ENCODE measurements at places on chromosomes 4 and X.

- peak; percentile 48 for DNase-seq
These were observed 10.3 kb downstream of the CYP4V2 start for GRCh38 chr4:186201535-186202230.

- DNase-seq, result no peak
These were observed 407.9 kb upstream of the TENM3 start for GRCh38 chr4:181835348-181835747.

- DNase-seq, result no peak
These were observed 670 bp downstream of the PAPSS1 start for GRCh38 chr4:107719207-107719921.

DNA sequence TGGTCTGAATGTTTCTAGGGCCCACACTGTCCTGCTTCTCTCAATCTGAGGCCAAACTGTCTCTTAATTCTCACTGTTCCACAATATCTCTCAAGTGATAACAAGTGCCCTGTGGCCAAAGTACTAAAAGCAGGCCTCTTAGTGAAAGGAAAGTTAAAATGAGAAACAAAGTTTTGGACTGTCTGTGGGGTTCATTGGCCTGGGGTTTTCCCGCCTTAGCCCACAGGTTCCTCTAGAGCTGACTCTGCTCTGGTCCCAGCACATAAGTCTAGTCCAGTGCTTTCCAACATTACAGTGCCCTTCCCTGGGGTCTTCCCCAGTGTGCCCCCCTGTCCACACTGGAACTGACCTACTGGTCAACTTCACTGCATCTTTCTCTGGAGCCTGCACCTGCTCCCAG is 6.3 kb downstream of the MAGEB1 start:
- no peak for DNase-seq

GRCh38 chrX:129403974-129404669 is 119.2 kb downstream of the SMARCA1 start:
- DNase-seq, result no peak

- DNase-seq, result no peak
These were observed 85.5 kb downstream of the DRD5 start for GRCh38 chr4:9866931-9867330.

GRCh38 chr4:76856243-76857073 is 41.5 kb downstream of the SOWAHB start:
- no peak for DNase-seq

DNA sequence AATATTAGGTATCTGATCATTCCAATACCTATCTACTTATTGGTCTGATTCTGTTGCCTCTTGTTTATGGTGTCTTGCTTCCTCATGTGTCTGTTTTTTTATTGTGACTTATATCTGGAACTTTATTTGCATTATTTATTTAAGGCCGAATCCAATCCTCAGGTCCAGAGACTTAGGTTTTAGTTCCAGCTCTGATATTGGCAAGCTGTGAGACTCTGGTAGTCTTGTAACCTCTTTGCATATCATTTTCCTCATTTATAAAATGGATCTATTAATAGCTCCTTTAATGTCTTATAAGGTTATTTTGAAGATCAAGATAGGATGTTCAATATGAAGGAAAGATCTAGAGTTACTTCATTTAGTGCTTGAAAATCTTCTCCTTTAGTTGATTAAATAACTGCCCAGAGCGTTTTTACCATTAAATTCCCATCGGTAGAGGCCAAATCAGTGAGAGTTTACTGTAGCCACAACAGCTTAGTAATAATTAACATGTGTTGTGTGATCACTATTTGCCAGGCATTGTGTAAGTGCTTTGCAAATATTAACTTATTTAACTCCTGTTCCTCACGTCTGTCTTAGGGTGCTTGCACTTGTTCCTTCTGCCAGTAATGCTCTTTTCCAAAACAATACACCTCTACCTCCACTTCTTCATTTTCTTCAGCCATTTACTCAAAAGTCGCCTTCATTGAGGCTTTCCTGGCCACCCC is 82.2 kb downstream of the CC2D2A start:
- DNase-seq, result no peak

- DNase-seq, result no peak
These were observed 33.5 kb upstream of the RASSF6 start for GRCh38 chr4:73653695-73654106.

DNA sequence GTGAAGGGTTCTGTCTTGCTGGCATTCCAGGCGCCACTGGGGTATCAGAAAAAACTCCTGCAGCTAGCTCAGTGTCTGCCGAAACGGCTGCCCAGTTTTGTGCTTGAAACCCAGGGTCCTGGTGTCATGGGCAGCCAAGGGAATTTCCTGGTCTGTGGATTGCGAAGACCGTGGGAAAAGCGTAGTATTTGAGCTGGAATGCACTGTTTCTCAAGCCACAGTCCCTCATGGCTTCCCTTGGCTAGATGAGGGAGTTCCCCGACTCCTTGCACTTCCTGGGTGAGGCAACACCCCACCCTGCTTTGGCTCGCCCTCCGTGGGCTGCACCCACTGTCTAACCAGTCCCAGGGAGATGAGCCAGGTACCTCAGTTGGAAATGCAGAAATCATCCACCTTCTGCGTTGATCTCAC is 40.1 kb downstream of the NOP14 start:
- DNase-seq, result no peak

DNA sequence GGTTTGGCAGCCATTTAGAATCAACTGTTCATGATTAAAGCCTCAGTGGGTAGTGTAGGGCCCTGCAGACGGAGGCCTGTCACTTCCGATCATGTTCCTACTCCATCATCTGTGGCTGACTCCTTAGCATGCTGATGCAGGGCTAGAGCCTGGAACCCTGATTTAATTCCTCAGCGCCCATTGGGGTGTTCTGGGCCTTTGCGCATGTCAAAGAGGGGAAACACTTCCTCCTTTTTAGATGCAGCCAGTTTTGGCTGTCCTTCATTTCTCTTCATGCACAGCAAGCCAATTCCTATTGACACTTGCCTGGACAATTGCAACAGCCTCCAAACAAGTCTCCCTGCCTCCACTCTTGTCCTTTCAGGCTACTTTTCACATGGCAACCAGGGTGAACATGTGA is 51.9 kb upstream of the MAGEA4 start:
- DNase-seq, result no peak

- no peak for DNase-seq
These were observed 219.5 kb upstream of the DKK2 start for GRCh38 chr4:107255596-107255995.

DNA sequence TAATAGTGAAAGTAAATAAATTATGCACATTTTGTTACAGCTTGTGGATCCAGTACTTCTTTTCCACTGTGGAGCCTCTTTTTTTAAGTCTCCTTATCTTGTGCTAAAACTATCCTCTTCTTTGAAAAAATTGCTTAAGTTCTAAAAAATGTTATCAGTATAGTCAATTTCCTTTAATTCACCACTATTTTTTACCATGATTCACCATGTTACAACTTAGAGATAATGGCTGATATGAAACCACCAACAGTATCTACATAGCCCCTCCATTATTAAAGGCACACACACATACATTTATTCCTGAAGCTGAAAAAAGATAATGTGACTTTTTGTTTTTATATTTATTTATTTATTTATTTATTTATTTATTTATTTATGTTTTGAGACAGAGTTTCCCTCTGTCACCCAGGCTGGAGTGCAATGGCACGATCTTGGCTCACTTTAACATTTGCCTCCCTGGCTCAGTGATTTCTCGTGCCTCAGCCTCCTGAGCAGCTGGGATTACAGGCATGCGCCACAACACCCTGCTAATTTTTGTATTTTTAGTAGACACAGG is 243.2 kb downstream of the SPOCK3 start:
- DNase-seq, result no peak

DNA sequence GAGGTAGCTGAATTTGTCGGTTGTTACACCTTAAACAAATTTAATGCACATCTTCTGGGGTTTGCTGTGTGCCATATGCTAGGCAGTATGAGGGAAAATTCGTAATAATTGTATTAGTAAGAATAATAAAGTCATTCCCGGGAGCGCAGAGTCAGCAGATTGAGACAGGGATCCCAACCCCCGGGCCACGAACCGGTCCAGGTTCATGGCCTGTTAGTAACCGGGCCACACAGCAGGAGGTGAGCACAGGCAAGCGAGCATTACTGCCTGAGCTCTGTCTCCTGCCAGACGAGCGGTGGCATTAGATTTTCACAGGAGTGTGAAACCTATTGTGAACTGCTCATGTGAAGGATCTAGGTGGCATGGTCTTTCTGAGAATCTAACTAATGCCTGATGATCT is 114.9 kb downstream of the PCDH7 start:
- no peak for DNase-seq

DNA sequence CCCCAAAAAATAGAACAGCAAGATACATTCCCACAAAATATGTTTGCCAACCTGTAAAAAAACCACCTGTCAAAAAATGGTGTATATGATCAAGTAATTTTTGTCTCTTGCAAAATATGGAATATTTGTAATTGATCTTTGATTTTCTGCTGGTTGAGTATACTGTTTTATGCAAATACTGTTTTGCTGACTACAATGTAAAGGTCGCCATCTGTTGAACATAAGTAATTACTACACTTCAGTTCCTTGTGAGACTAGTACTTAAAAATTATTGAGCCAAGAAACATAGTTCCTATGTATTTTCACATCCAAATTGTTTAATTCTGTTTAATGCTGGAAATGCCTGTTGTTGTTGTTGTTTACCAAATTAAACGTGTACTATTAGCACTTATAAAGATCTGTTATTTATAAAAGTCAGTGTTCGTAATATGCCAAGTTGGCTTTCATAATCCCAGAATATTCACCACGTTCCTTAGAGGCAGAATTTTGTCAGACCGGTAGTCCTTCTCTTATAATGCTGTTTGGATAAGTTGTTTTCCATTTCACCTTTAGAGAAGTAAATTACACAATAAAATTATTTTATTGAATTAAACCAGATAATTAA is 144.2 kb downstream of the PDLIM5 start:
- no peak for DNase-seq

- DNase-seq, result no peak
These were observed 123.5 kb upstream of the JADE1 start for GRCh38 chr4:128686032-128686465.

DNA sequence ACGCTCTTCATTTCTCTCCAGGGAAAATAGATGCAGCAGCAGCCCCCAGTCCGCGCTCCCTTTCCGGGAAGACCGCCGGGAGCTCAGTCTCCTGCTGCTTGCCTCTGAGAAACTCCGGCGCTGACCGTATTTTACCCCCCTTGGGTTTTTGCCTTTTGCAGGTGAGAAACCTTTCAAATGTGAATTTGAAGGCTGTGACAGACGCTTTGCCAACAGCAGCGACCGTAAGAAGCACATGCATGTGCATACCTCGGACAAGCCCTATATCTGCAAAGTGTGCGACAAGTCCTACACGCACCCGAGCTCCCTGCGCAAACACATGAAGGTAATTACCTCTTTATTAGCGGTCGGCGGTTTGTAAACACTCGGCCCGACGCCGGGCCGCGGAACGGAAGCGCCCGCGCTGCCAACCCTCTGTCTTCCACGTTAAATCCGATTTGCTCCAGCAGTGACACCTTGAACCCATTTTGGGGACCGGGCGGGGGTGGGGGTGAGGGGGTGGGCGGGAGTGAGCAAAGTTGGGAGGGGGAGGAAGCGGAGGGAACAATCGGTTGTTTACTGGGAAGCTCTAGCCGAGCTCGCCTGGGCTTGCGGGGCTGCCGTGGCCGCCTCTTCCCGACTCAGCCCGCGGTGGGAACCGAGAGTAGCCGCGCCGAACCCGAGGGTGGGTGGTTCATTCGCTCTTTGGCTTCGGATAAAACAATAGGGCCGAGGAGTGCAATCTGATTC is 3.0 kb downstream of the ZIC3 start:
- DNase-seq, result no peak

DNA sequence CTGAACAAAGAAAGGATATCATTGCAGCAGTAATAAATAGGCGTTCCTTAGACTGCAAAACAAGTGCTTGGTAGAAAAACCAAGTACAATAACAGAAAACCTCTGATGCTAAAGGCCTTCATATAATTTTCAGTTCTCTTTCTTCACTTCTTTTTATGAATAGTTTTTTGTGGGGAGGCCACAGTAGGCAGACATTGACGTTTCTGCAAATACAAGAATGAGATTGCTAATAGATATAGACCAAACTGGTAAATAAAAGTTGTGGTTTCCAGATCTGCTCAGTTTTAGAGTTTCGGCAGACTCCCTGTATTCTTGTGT is 57.0 kb upstream of the RAP1GDS1 start:
- no peak for DNase-seq
